ENCODE measurements at places on chromosomes 1 and 21. TPM values are rescaled to one million over a fixed set of nuclear protein-coding genes. Genes with fewer than 3 reads are reported as not detected.
A peak's percentile ranks its signal among the peaks of the same experiment; 100 is the strongest.

- no peak for DNase-seq
- H3K36me3 ChIP-seq = no peaks in the 10 kb centered on the region
- no peaks in the 10 kb centered on the region for H3K27me3 ChIP-seq
- peaks cover 16% of the 10 kb centered on the region for H3K4me1 ChIP-seq
Measured at GRCh38 chr1:175882192-175882591, 138.8 kb upstream of the TNR start.

Gene AADACL4
- total RNA-seq = not detected

DNA sequence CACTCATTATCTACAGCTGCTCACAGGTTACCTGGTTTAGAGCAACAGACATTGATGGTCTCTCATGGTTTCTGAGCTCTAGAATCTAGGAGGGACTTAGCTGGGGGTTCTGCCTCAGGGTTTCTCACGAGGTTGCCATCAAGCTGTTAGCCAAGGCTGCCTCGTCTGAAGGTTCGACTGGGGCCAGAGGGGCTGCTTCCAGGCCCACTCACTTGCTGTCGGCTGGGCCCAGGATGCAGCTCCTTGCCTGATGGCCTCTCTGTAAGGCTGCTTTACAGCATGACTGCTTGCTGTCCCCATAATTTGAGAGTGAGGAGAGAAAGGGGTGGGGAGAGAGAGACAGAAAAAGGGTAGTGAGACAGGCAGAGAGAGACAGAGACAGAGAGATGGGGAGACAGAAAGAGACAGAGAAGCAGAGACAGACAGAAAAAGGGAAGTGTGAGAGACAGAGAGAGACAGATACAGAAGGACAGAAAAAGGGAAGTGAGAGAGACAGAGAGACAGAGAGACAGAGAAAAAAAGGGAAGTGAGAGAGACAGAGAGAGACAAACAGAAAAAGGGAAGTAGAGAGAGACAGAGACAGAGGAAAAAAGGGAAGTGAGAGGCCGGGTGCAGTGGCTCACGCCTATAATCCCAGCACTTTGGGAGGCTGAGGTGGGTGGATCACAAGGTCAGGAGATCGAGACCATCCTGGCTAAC lies 106.8 kb upstream of the C1orf174 start:
- H3K27ac ChIP-seq = no peak overlapping the region
- H3K4me1 ChIP-seq = no peaks in the 10 kb centered on the region
- peaks cover 2% of the 10 kb centered on the region for H3K36me3 ChIP-seq
- peaks cover 2% of the 10 kb centered on the region for H3K27me3 ChIP-seq
- peak; percentile 43 for DNase-seq
- H3K4me3 ChIP-seq = no peak overlapping the region

Gene TNNI3K
- total RNA-seq = not detected

- no peak for DNase-seq
- no peak overlapping the region for H3K4me3 ChIP-seq
- H3K27ac ChIP-seq = peak overlapping the region; percentile 95
Measured at GRCh38 chr1:155940482-155940992, 901 bp upstream of the RXFP4 start.

Gene IFT25
- total RNA-seq = 20.6 TPM

GRCh38 chr21:43269440-43269839 lies 100.6 kb downstream of the CRYAA start:
- H3K27ac ChIP-seq = no peak overlapping the region
- H3K27me3 ChIP-seq = peaks cover 6% of the 10 kb centered on the region
- no peak overlapping the region for H3K4me3 ChIP-seq
- H3K36me3 ChIP-seq = no peaks in the 10 kb centered on the region
- peak; percentile 59 for DNase-seq

Gene FGR
- total RNA-seq = not detected

GRCh38 chr1:160062230-160062532 lies 7.8 kb downstream of the KCNJ10 start:
- H3K36me3 ChIP-seq = no peaks in the 10 kb centered on the region
- H3K27me3 ChIP-seq = peaks cover 69% of the 10 kb centered on the region
- H3K4me1 ChIP-seq = no peaks in the 10 kb centered on the region
- H3K4me3 ChIP-seq = no peak overlapping the region
- no peak overlapping the region for H3K27ac ChIP-seq

Gene S100A4
- total RNA-seq = 404 TPM

Gene AKR7A3
- 0.45 TPM for total RNA-seq

Gene RSRP1
- total RNA-seq = 76.4 TPM

Data from chondrocyte (in vitro differentiated cells).